ENCODE measurements at places on chromosomes 2 and 18.

DNA sequence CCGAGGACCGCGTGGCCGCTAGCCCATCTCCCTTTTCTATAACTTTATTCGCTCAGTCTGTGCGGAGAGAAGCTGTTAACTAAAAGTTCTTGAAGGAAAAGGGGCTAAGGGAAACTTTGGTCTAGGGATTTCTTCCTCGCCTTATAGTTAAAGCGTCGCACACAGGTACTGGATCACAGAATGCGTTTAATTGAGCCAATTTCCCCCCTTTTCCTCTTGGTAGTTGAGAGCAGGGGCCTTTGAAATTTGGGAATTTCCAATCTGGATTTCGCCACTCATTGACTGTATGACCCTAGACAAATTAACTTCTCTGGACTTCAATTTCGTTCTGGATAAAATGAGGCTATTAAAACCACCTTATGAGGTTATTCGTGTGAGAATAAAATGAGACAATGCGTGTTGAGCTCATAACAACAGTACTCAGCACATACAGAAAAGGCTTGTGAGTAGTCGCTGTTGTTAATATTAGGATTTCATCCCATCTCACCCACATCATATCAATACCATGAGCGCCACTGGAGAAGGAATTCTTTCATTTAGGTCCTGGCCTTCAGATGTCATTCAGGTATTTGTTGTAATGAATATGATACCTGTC is 763 bp upstream of the OLA1 start:
- DNase-seq = no peak

GRCh38 chr2:11705711-11706110 is 35.7 kb upstream of the NTSR2 start:
- DNase-seq = no peak

DNA sequence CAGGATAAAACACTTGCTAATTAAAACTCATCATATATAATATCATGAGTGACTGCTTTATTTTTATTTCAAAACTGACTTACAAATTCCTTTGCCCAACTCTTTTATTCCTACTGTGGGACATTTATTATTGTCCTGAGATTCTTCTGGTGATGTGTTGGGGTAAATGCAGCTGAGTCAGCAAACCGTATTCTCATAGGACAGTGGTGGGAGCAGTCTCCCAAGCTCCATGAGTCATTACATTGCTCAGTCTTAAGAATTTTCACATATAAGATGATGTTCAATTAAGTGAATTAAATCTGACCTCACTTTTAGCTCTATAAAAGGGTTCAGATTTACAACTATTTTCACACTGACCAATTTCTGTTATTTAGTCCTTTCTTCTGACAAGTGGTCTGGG is 1530.7 kb downstream of the LRP1B start:
- no peak for DNase-seq

DNA sequence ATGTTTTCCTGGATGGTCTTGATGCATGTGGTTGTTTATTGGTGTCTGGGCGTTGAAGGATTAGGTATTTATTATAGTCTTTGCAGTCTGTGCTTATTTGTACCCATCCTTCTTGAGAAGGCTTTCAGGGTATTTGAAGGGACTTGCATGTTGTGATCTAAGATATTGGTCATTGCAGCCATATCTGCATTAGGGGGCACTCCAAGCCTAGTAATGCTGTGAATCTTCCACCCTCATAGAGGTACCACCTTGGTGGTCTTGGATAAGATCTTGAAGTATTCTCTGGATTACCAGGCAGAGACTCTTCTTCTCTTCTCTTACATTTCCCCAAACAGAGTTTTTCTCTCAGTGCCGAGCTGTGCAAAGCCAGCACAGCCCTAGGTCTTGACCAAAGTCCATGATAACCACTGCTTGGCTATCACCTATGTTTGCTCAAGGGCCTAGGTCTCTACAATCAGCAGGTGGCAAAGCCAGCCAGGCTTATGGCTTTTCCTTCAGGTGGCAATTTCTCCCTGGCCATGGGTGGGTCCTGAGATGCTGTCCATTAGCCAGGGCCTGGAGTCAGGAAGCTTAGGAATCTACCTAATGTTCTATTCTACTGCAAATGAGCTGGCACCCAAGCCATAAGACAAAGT is 15.4 kb upstream of the PPP1R1C start:
- DNase-seq = no peak

DNA sequence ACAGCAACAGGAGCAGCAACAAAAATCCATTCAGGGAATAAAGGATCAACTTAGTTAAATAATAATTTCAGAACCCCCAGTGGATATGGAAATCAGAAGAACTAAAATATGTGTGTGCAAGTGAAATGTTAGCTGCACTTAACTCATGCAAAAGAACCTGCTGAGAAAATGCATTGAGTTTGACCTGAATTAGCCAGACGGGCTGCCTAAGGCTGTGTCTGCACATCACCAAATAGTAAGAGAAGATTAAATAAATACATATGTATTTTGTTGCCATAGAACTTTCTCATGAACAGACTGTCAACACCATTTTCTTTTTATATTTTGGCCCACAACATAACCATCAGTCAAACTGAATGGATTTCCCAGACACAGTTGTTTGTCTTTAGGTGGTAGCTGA is 262.0 kb upstream of the PIK3C3 start:
- DNase-seq = no peak

DNA sequence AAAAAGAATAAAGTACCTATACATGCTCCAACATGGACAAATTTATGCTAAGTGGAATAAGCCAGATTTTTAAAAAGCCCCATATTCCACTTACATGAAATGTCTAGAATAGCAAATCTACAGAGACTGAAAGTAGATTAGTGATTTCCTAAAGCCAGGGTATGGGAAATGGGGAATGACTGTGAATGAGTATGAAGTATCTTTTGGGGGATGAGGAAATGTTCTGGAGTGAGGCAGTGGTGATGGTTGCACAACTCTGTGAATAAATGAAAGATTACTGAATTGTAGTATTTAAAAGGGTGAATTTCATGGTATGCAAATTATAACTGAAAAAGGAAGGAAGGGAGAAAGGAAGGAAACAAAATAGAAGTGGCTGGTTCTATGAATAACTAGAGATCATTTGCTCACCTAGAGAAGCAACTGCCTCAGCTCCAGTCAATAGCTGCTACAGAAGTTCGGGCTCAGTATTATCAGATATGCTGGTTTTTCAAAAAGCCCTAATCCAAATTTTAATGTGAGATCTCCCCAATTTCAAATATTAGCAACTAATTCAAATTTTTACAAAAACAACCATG is 39.3 kb downstream of the MAP3K2 start:
- DNase-seq = no peak

- no peak for DNase-seq
Measured at GRCh38 chr2:95386031-95386430, 16.5 kb upstream of the FAHD2A start.

GRCh38 chr2:167651406-167652151 is 595.8 kb downstream of the STK39 start:
- no peak for DNase-seq
